Forelimb muscle (tissue), 1 donor: ENCODE measurements at places on chromosomes 7 and 10.

- DNase-seq, result no peak
Measured at GRCh38 chr7:75658802-75659201, 79.9 kb downstream of the HIP1 start.

GRCh38 chr10:25024528-25024927 is 8.1 kb downstream of the THNSL1 start:
- DNase-seq, result no peak

DNA sequence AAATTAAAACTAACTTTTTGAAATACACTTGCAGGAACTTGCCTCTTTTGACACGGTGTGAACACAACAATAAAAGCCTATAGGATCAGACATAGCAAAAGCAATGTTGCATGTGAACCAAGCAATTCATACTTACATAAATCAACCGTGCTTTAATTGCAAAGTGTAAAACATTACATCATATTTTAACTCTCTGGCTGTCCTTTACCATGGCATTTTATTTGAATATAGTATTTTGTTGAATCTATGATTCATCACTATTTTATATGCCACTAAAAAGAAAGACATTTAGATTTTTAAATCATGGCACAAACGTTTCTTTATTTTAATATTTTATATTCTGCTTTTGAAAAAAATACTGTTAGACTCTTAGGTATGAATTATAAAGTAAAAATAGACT is 757.0 kb upstream of the KCND2 start:
- no peak for DNase-seq

- DNase-seq, result no peak
Measured at GRCh38 chr10:110812583-110812982, 59.1 kb upstream of the PDCD4 start.

DNA sequence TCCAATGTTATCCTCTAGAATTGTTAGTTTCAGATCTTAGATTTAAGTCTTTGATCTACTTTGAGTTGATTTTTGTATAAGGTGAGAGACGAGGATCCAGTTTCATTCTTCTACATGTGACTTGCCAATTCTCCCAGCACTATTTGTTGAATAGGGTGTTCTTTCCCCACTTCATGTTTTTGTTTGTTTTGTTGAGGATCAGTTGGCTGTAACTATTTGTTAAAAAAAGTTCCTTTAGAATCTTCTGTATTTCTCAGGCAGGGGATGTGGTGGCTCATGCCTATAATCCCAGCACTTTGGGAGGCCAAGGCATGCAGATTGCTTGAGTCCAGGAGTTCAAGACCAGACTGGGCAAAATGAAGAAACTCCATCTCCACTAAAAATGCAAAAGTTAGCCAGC is 151.8 kb downstream of the JMJD1C start:
- DNase-seq, result no peak
